ENCODE measurements at places on chromosomes 2 and 18. TPM values are rescaled to one million over a fixed set of nuclear protein-coding genes. Genes with fewer than 3 reads are reported as not detected.

DNA sequence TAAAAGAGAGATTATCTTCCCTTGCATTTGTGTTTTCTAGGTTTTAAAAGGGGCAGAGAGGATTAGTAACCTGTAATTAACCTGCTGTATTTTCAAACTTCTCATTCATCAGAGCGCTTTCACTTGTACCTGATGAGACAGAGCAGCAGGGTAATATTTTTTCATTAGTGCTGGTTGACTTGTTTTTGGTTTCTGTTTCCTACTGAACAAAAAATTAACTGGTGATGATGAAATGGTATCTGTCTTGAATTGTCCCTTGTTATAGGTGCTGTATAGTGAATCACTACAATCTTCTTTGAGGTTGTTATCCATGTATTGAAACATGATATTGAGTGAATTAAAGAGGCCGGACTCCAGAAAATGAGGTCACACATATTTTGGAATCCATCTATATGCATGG lies 37.9 kb downstream of the CDH20 start:
- no peaks in the 10 kb centered on the region for H3K4me1 ChIP-seq
- no peaks in the 10 kb centered on the region for H3K36me3 ChIP-seq
- no peak overlapping the region for H3K27ac ChIP-seq
- DNase-seq: no peak
- H3K27me3 ChIP-seq: peaks cover 37% of the 10 kb centered on the region
- no peak overlapping the region for H3K4me3 ChIP-seq

GRCh38 chr2:127545796-127546195 lies 10.3 kb downstream of the MYO7B start:
- H3K27ac ChIP-seq: no peak overlapping the region
- H3K4me3 ChIP-seq: no peak overlapping the region
- H3K36me3 ChIP-seq: no peaks in the 10 kb centered on the region
- peaks cover 31% of the 10 kb centered on the region for H3K27me3 ChIP-seq
- DNase-seq: no peak
- no peaks in the 10 kb centered on the region for H3K4me1 ChIP-seq

ACVR1C gene
- 0.05 TPM for total RNA-seq

ANTXR1 gene
- total RNA-seq: 207 TPM

DNA sequence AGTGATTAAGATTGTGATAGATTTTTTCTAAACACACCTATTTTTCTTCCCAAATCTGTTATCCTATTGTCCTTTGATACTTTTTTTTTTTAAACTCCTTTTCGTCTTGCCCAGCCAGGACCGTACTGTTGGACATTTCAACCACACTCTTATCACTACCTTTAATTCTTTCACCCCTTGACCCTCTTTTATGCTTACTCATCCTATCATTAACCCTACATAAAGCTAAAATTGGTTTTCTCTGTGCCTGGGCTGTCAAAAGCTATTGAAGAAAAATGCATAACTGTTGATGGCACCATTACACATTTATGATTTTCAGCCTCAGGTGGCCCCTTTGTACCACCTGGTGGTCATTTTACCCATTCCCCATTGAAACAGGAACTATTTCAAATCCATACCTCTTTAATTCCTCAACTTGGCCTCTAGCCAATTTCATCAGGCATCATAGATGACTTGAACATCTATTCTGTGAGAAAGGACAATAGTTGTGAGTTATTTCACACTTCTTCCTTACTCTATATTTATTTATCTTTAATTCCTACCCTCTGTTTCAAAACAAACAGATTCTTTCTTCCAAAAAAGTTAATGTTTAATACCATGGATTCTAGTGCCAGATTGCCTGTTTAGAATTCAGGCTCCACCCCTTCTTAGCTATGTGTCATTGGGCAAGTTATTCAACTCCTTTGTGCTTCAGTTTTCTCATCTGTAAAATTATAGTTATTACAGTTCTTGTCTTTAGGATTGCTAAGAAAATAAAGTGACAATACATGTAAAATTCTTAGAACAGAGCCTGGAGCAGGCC lies 258.6 kb downstream of the CAMKMT start:
- H3K27ac ChIP-seq: no peak overlapping the region
- H3K27me3 ChIP-seq: no peaks in the 10 kb centered on the region
- no peaks in the 10 kb centered on the region for H3K36me3 ChIP-seq

DNA sequence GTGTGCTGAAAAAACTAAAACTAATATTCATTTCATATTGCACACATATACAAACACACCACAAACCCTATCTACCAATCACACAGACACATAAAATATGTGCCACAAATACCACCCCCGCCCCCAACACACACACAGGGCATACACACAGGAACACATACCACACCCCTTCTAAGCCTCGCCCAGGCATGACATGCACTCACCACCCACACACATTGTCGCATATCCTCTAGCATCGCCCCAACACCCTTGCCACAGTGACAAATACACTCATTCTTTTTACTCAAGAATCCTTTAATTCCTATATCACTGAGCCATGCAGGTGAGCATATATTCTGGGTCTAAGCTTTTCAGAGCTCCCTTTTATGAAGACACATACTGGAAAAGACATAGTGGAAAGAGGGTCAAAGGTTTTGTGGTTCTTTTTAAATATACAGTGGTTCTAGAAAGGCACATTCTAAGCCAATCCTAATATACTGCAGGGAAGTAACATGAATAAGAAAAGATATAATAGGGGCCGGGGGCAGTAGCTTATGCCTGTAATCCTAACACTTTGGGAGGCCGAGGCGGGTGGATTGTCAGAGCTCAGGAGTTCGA lies 24.5 kb upstream of the LCLAT1 start:
- DNase-seq: no peak
- H3K27ac ChIP-seq: peak overlapping the region; percentile 99
- peak overlapping the region; percentile 43 for H3K4me3 ChIP-seq
- H3K36me3 ChIP-seq: no peaks in the 10 kb centered on the region

- H3K4me3 ChIP-seq: no peak overlapping the region
- no peaks in the 10 kb centered on the region for H3K4me1 ChIP-seq
- no peak for DNase-seq
- H3K27ac ChIP-seq: no peak overlapping the region
- no peaks in the 10 kb centered on the region for H3K36me3 ChIP-seq
Measured at GRCh38 chr18:78780719-78781600, 198.7 kb upstream of the SALL3 start.

RNF125 gene
- 0.87 TPM for total RNA-seq

DNA sequence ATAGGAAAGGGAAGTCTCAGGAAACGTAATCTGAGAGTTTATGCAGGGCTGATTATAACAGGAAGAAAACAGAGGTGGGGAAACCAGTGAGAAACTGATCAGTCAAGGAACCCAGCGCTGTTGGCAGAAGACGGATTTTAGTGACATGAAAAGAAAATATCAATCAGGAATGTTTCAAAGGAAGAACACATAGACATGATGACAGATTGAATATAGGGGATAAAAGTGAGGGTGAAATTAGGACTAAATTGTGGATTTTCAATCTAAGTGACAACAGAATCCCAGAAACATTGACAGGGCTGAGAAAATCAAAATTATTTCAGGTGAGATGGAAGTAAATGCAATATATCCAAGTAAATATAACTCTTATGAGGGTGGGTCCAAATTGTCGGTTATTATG lies 199.8 kb upstream of the CCDC150 start:
- peaks cover 29% of the 10 kb centered on the region for H3K4me1 ChIP-seq
- H3K27ac ChIP-seq: no peak overlapping the region
- no peak for DNase-seq
- H3K27me3 ChIP-seq: no peaks in the 10 kb centered on the region
- no peaks in the 10 kb centered on the region for H3K36me3 ChIP-seq

LCT gene
- total RNA-seq: not detected

DYNAP gene
- total RNA-seq: not detected

PID1 gene
- total RNA-seq: 1.8 TPM

DNA sequence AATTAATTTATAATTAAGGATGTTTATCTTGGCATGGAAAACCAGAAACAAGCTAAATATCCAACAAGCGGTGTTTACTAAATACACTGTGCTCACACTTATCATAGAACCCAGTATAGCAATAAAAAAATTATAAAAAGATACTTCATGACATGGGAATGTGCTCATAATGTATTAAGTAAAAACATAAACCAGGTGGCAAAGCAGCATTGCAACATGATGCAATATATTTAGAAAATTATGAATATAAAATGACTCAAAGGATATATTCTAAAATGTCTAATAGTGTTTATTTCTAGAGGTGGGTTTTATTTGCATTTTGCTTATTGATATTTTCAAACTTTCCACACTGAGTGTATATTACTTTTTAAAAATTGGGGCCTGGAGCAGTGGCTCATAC lies 84.4 kb upstream of the ATL2 start:
- peaks cover 16% of the 10 kb centered on the region for H3K4me1 ChIP-seq
- no peak for DNase-seq
- no peak overlapping the region for H3K27ac ChIP-seq
- no peak overlapping the region for H3K4me3 ChIP-seq

GRCh38 chr2:46873604-46874068 lies 42.0 kb downstream of the MCFD2 start:
- no peaks in the 10 kb centered on the region for H3K27me3 ChIP-seq
- peaks cover 51% of the 10 kb centered on the region for H3K4me1 ChIP-seq
- no peaks in the 10 kb centered on the region for H3K36me3 ChIP-seq
- H3K4me3 ChIP-seq: no peak overlapping the region
- peak overlapping the region; percentile 93 for H3K27ac ChIP-seq

DNA sequence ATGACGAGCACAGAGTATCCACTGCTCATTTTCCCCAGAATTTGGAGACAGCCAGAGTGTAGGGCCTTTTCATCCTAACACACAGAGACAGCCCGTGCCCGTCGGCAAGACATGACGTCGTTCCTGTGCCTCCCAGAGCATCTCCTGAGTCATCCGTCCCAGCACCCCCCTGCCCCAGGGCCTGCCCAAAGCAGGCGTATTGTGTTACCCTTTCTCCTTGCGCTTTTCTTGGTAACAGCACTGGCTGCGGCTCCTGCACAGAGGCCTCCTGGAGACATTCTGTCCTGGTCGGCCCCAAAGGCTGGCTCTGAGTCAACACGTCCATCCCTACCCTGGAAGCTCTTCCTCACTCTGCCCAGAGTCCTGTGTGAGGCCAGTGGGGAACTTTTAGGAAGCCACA lies 217.1 kb downstream of the KLHL29 start:
- H3K4me3 ChIP-seq: peak overlapping the region; percentile 16
- peak; percentile 97 for DNase-seq
- H3K27me3 ChIP-seq: no peaks in the 10 kb centered on the region
